Activated CD8-positive, alpha-beta memory T cell treated with anti-CD3 and anti-CD28 coated beads, Interleukin-2, amount 10 ng/mL, durations not matched to agents 7 days and 5 days (primary cell): ENCODE measurements at places on chromosomes 7 and 10. TPM values are rescaled to one million over a fixed set of nuclear protein-coding genes. Genes with fewer than 3 reads are reported as not detected.

DNA sequence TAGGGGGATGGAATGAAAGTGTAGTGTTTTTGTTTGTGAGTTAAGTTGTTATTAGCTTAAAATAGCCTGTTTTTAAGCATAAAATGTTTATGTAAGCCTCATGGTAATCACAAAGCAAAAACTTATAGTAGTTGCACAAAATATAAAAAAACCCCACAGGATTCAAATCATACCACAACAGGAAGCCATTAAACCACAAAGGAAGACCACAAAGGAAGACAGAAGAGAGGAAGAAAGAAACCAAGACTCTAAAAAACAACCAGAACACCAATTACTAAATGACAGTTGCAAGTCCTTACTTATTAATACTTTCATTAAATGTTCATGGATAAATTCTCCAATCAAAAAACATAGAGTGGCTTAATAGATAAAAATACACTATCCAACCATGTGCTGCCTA lies 63.6 kb downstream of the ANKRD7 start:
- H3K36me3 ChIP-seq = peaks cover 29% of the 10 kb centered on the region
- H3K4me1 ChIP-seq = peaks cover 30% of the 10 kb centered on the region
- peak overlapping the region; percentile 91 for H3K27ac ChIP-seq
- no peak for DNase-seq

DNA sequence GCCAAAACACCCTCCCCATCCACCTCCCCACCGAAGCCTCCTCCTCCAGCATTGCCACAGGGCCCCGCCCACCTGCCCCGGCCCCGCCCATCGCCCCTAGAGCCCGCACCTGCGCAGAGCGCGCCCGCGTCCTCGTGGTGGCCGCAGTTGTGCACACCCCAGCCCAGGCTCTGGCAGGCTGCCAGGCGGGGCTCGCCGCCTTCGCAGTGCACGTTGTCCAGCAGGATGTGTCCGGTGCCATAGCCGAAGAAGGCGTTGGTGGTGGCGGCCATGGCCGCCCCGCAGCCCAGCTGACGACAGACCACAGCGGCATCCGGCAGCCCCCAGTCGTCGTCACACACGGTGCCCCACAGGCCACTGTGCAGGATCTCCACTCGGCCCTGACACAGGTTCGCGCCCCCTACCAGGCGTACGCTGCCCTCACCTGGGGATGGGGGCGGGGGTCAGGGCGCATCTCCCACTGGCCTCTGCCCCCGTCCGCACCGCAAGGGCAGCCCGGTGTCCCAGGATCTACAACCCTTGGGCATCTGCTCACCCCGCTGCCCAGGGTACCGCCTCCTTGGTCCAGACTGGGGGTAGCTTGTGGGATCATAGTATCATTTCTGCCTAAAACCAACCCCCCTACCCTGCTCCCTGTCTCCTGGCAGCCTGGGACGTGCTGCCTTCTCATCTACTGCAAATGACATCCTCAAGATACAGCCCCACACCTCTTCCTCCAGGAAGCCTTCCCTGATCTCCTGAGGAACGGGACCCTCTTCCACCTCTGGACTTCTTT lies 11.9 kb downstream of the SSC4D start:
- H3K4me1 ChIP-seq = peaks cover 22% of the 10 kb centered on the region
- DNase-seq = peak; percentile 87
- H3K27ac ChIP-seq = peak overlapping the region; percentile 64
- peak overlapping the region; percentile 67 for H3K4me3 ChIP-seq
- H3K27me3 ChIP-seq = peaks cover 3% of the 10 kb centered on the region
- no peaks in the 10 kb centered on the region for H3K36me3 ChIP-seq

DNA sequence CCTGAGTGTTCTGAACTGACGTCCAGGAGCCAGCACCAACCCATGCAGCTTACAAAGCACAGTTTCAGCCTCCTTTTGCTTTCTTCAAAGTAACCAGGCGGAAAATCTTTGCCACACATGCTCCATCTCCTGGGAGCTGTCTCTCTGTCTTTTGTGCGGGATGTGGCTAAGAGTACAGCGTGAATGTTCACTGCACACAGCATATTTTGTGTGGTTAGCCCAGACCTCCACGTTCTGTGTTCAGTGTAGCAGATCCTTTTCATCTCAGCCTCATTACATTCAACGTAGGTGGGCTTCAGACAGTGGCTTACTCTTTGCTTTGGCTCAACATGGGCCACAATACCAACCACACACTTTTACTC lies 200.8 kb downstream of the TNS3 start:
- no peak overlapping the region for H3K4me3 ChIP-seq
- no peaks in the 10 kb centered on the region for H3K4me1 ChIP-seq
- no peak overlapping the region for H3K27ac ChIP-seq

GRCh38 chr10:61798713-61799112 lies 102.8 kb upstream of the ARID5B start:
- H3K4me1 ChIP-seq = no peaks in the 10 kb centered on the region
- H3K36me3 ChIP-seq = no peaks in the 10 kb centered on the region
- H3K27ac ChIP-seq = no peak overlapping the region
- no peak for DNase-seq
- H3K4me3 ChIP-seq = no peak overlapping the region

- H3K27me3 ChIP-seq = peaks cover 14% of the 10 kb centered on the region
- H3K36me3 ChIP-seq = no peaks in the 10 kb centered on the region
- peaks cover 6% of the 10 kb centered on the region for H3K4me1 ChIP-seq
- no peak overlapping the region for H3K27ac ChIP-seq
Observed at GRCh38 chr10:78755063-78755701, 313.6 kb upstream of the ZMIZ1 start.

DNA sequence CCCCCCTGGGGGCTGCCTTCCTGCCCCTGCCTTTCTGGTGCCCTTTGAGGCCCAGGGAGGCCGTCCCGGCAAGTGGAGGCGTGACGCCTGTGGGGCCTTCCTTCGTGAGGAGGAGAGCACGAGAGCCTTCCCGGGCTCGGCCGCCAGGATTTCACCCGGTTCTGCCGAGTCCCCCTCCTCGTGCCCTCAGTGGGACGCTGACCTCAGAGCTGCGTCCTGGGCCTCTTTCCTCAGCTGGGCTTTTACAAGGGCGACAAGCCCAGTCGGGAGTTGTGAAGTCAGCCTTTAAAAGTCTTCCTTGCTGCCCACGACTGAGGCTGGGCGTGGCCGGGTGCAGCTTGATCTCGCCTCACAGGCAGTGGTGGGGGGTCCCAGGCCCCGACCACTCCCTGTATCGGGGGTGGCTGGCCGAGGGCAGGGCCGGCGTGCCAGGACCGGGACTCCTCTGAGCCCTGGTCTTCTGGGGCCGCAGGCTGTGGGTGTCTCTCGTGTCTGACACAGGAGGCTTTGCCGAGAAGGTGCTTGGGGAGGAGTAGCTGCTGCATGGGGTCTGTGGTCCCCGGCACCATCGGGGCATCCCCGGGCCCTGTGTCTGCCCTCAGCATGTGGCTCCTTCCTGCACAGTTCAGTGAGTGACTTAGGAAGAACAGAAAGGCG lies 41.8 kb downstream of the FAM20C start:
- H3K4me1 ChIP-seq = no peaks in the 10 kb centered on the region
- no peak overlapping the region for H3K4me3 ChIP-seq
- H3K36me3 ChIP-seq = no peaks in the 10 kb centered on the region
- no peaks in the 10 kb centered on the region for H3K27me3 ChIP-seq
- no peak overlapping the region for H3K27ac ChIP-seq

GRCh38 chr7:68929781-68930261 lies 668.5 kb upstream of the AUTS2 start:
- no peaks in the 10 kb centered on the region for H3K4me1 ChIP-seq
- no peaks in the 10 kb centered on the region for H3K27me3 ChIP-seq
- H3K4me3 ChIP-seq = no peak overlapping the region
- H3K27ac ChIP-seq = no peak overlapping the region
- DNase-seq = no peak

GRCh38 chr10:44539178-44539577 lies 154.3 kb upstream of the CXCL12 start:
- H3K36me3 ChIP-seq = no peaks in the 10 kb centered on the region
- no peak overlapping the region for H3K27ac ChIP-seq
- no peak overlapping the region for H3K4me3 ChIP-seq

DNA sequence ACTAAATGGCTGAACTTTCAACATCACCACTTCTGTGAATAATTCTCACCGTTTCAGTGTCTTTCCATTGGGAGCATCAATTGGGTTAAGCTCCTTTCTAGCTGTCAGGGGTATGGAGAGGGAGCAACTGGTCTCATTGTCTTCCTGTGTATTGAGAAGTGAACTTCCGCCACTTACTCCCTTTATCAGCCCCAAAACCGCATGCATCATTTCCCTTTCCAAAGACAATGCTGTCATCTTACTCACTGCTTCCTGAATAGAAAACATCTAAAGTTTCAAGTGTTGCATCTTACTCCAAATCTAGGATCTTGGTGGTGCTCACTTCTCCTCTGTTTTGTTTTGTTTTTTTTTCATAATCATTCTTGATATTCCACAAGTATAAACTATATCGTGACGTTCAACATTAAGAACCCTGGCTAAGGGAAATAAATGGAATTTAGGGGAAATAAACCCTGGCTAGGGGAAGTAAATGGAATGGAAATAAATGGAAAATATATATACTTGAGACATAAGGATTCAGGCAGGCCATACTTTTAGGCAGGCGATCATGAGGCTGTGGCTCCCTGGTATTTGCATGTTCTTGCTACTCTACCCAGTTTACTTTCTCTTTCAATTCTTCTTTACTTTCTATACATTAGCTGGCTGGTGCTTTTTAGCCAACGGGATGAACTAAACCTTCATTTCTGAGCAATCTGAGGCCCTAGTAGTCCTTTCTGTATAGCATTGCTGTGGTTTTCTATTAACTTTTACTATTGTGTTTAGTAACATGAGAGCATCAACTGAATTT lies 371.9 kb downstream of the BMPER start:
- H3K27me3 ChIP-seq = no peaks in the 10 kb centered on the region
- no peak for DNase-seq
- no peak overlapping the region for H3K27ac ChIP-seq
- peaks cover 6% of the 10 kb centered on the region for H3K4me1 ChIP-seq
- no peak overlapping the region for H3K4me3 ChIP-seq

DNA sequence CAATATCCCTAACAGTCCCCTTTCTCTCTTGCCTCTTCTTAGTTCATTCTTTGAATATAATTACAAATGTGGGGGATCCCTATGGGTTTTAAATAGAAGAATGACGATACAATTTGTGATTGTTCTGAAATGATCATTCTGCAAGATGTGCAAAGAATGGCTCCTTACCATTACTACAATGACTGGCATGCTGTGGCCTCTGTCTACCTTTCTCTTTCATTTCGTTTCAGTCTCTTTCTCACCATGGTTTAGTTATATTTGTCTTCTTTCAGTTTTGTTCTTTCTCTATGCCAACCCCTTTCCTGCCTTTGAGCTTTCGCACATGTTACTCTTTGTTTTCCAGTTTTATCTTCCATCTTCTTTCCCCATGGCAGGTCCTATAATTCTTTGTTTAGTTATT lies 176.5 kb downstream of the SUGCT start:
- no peak for DNase-seq
- peaks cover 1% of the 10 kb centered on the region for H3K36me3 ChIP-seq
- peaks cover 10% of the 10 kb centered on the region for H3K4me1 ChIP-seq
- peaks cover 2% of the 10 kb centered on the region for H3K27me3 ChIP-seq
- peak overlapping the region; percentile 32 for H3K27ac ChIP-seq

DNA sequence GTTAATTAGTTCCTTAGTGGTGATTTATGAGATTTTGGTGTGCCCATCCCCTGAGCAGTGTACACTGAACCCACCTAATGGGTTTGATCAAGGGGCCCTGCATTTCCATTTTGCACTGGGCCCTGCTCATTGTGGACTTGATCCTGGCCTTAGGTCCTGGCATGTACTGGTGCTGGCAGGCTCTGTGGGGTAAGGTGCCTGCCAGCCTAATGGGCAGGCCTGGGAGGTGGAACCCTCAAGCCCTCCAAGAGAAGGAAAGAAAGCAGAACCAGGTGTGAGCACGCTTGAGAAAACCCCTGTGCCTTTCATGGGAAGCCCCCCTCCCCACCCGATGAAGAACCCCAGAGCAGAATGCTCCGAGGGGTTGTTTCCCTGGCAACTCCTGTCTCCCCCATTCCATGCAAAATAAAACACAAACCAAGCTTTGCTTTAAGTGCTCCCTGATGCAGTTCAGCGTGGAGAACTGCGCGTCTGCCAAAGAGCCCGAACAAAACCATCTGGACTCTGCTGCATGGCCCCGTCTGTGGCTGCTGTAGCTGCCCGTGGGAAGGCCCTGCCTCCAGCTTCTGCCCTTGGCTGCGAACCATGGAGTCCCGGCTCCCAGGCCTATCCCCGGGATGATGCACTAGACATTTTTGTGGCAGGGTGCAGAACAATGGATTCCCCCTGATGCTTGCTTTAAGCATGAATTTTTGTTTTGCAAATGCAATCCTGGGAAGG lies 123.3 kb downstream of the PRPF18 start:
- peaks cover 25% of the 10 kb centered on the region for H3K4me1 ChIP-seq
- H3K4me3 ChIP-seq = no peak overlapping the region
- H3K36me3 ChIP-seq = no peaks in the 10 kb centered on the region
- H3K27ac ChIP-seq = no peak overlapping the region
- no peak for DNase-seq
- peaks cover 38% of the 10 kb centered on the region for H3K27me3 ChIP-seq

- H3K36me3 ChIP-seq = no peaks in the 10 kb centered on the region
- H3K4me1 ChIP-seq = no peaks in the 10 kb centered on the region
- H3K4me3 ChIP-seq = no peak overlapping the region
- no peak overlapping the region for H3K27ac ChIP-seq
- no peak for DNase-seq
Observed at GRCh38 chr10:104197364-104197763, 34.8 kb downstream of the CFAP43 start.

- peaks cover 28% of the 10 kb centered on the region for H3K4me1 ChIP-seq
- peak overlapping the region; percentile 28 for H3K27ac ChIP-seq
- peak; percentile 42 for DNase-seq
- peaks cover 7% of the 10 kb centered on the region for H3K36me3 ChIP-seq
- peaks cover 40% of the 10 kb centered on the region for H3K27me3 ChIP-seq
- H3K4me3 ChIP-seq = peak overlapping the region; percentile 67
Observed at GRCh38 chr7:141700848-141701371, 1.1 kb downstream of the DENND11 start.

DNA sequence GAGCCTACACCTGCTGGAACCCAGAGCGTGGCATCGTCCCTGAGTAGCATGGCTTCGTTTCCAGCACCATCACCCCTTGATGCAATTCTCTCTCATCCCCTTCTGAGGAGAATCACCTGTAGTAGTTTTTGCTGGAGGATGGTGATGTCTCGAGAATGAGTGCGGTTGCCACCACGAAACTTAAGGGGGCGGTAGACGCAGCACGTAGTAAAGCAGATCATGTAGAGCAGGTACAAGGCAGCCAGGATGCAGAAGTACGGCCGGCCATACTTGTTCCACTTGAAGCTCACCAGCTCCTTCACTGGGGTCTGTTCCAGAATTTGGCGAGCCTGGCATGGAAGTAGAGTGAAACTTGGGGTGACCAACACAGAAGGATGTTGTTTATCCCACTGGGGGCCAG lies 8.1 kb downstream of the TRPV5 start:
- H3K4me1 ChIP-seq = no peaks in the 10 kb centered on the region
- H3K27ac ChIP-seq = no peak overlapping the region
- peaks cover 3% of the 10 kb centered on the region for H3K27me3 ChIP-seq
- no peaks in the 10 kb centered on the region for H3K36me3 ChIP-seq
- no peak for DNase-seq
- no peak overlapping the region for H3K4me3 ChIP-seq

The IQUB gene
- not detected for total RNA-seq

The ITIH5 gene
- not detected for total RNA-seq

The JAZF1 gene
- 2.8 TPM for total RNA-seq

The EPHB6 gene
- 5.1 TPM for total RNA-seq

The SP4 gene
- 55.9 TPM for total RNA-seq
